SHP77 treated with DMSO at 0.1 percent for 48 hours (cell line): ENCODE measurements at places on chromosomes 4 and X.

DNA sequence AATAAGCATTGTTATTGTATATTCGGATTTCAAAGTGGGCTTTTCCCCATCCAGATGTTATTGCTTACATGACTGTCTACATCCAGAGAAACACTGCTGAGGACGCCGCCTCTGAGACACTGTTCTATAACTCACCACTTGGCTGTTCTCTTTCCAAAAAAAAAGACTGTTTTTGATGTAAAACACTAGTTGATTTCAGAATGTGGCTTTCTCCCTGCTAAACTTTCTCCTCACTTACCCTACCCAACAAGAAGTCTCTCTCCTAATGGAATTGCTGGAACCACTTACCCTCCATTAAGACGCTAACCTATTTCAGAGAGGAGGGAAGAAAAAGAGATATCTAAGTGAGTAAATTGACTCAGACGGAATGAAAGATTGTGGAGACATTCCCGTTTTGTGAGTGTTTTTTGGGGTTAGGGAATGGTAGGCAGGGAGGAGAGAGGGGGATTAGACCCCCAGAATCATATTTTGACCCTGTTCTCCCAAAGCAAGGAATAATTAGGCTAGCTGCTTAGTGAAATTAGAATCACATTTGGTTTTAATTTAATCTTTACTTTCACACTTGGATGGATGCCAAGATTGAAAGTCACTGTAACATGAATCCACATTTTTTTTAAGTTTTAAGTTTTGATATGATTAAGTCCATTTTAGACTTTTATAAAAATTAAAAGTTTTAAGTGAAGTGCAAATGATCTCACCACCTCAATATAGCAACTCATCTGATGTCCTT is 174.9 kb downstream of the CHIC2 start:
- DNase-seq = no peak

- no peak for DNase-seq
Observed at GRCh38 chr4:72743078-72743477, 174.1 kb upstream of the ADAMTS3 start.

GRCh38 chr4:54315561-54316538 is 86.8 kb downstream of the PDGFRA start:
- no peak for DNase-seq

DNA sequence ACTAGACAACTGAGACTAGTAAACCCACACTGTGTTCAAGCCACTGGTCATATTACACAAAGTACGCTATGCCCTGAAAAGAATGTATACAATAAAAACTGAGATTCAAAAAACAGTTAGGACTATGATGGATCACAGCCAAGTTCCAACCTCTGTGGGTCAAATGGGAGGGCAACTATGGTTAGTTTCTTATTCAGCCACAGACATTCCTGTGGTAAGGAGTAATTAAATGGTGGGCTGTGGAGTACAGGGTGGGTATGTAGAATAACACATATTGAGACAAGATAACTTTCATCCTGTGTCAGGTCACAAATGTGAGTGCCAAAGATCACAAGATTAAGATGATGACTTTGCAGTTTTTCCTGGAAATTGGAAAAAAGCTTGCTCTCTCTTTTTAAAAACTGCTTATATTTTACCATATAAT is 167.2 kb downstream of the NPNT start:
- DNase-seq = no peak

GRCh38 chr4:91170768-91171167 is 1043.6 kb downstream of the CCSER1 start:
- DNase-seq = no peak

GRCh38 chr4:148069086-148069894 is 337.4 kb downstream of the ARHGAP10 start:
- no peak for DNase-seq

- DNase-seq = no peak
Observed at GRCh38 chrX:111005166-111005565, 90.8 kb upstream of the PAK3 start.

- peak; percentile 41 for DNase-seq
Observed at GRCh38 chr4:153038623-153039311, 102.6 kb downstream of the FHDC1 start.

GRCh38 chrX:72572248-72573157 is at the start of gene HDAC8:
Gene HDAC8 (minus strand): TSS chrX:72572843. CDS start chrX:72572761, 82 bp downstream.
- peak; percentile 38 for DNase-seq

- DNase-seq = no peak
Observed at GRCh38 chr4:55278316-55278715, 67.7 kb upstream of the SRD5A3 start.

- no peak for DNase-seq
Observed at GRCh38 chrX:44569122-44569521, 26.5 kb upstream of the FUNDC1 start.

GRCh38 chrX:38326086-38326485 is 1.2 kb downstream of the RPGR start:
- DNase-seq = no peak

GRCh38 chr4:41873380-41874295 is 61.6 kb upstream of the TMEM33 start:
- no peak for DNase-seq

- peak; percentile 4 for DNase-seq
Observed at GRCh38 chr4:67700116-67700737, 728 bp downstream of the UBA6 start.

- DNase-seq = no peak
Observed at GRCh38 chr4:63563288-63564014, 845.8 kb downstream of the TECRL start.

GRCh38 chr4:15882675-15883086 is 55.9 kb downstream of the FGFBP1 start:
- DNase-seq = no peak

- DNase-seq = no peak
Observed at GRCh38 chr4:15402974-15403373, 24.9 kb upstream of the C1QTNF7 start.
